ENCODE measurements at places on chromosomes 13 and 19.

DNA sequence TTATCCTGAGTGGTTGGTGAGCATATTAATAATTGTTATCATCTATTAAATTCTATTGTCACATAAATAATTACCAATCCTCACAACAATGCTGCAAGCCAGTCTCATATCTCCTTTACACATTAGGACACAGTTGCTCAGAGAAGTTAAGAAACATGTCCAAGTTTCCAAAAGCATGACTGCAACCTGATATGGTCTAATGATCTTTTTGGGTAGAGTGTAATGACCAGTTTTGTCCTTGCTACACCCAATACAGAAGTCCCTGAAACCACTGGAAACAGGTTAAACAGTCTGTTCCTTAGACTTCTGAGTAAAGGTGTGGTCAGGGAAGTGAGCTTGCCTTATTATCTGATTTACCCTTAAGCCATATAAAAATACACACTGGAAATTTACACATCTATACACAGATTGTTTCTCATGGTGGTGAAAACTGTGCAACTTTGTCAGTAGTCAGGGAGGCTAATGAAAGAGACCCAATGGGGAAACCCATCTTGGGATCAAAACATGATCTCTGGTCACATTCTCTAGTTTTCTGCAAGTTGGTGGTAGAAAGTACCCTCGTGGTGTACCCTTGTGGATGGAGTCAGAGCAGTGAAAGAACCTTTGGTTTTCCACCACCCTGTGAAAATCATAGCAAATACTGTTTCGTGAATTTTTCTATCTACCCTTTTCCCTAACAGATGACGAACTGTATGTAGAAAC, 146.0 kb upstream of the KLF12 start:
- no peak for DNase-seq
- no peaks in the 10 kb centered on the region for H3K27me3 ChIP-seq
- no peaks in the 10 kb centered on the region for H3K4me1 ChIP-seq

DNA sequence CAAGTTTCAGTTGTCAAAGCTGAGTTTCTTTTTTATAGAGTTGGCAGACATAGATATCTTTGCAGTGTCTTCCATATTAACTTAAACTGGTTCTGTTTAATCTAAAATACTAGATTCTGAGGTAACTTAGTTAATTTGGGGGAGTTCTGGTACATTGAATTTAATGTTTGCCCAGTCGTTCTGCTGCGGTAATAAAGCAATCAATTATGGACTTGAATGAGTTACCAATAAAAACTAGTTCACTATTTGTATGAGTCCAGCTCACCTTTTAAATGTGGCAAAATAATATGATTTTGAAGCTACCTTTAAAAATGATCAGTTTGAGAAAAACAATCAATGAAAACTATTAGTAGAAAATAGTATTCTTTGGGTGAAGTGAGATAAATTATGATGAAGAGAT, 90.2 kb downstream of the LMO7 start:
- peak overlapping the region; percentile 82 for H3K27ac ChIP-seq
- peak overlapping the region; percentile 54 for H3K4me3 ChIP-seq
- DNase-seq: no peak
- H3K27me3 ChIP-seq: no peaks in the 10 kb centered on the region
- H3K4me1 ChIP-seq: no peaks in the 10 kb centered on the region

GRCh38 chr13:101970341-101970740, 431.5 kb downstream of the FGF14 start:
- no peaks in the 10 kb centered on the region for H3K36me3 ChIP-seq
- H3K4me1 ChIP-seq: no peaks in the 10 kb centered on the region
- DNase-seq: no peak
- H3K27me3 ChIP-seq: no peaks in the 10 kb centered on the region
- H3K4me3 ChIP-seq: no peak overlapping the region

GRCh38 chr13:111156421-111156820, 41.3 kb downstream of the ARHGEF7 start:
- no peak overlapping the region for H3K4me3 ChIP-seq
- H3K27ac ChIP-seq: no peak overlapping the region
- peaks cover 11% of the 10 kb centered on the region for H3K36me3 ChIP-seq
- H3K27me3 ChIP-seq: no peaks in the 10 kb centered on the region
- H3K4me1 ChIP-seq: peaks cover 6% of the 10 kb centered on the region

DNA sequence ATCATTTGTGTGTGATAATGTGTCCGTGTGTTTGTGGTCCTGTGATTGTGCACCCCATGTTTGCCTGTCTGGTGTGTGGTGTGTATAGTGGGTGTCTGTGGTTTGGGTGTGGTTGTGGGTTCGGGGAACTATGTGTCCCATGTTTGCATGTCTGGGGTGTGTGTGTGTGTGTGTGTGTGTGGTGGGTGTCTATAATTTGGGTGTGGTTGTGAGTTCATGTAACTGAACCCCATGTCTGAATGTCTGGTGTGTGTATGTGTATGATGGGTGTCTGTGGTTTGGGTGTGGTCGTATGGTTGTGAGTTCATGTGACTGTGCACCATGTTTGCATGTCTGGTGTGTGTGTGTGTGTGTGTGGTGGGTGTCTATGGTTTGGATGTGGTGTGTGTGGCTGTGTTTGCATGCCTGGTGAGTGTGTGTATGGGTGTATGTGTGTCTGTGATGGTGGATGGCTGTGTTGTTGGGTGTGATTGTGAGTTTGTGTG, 11.1 kb upstream of the NFIX start:
- H3K27me3 ChIP-seq: no peaks in the 10 kb centered on the region
- no peak for DNase-seq
- peaks cover 11% of the 10 kb centered on the region for H3K36me3 ChIP-seq
- no peak overlapping the region for H3K27ac ChIP-seq

DNA sequence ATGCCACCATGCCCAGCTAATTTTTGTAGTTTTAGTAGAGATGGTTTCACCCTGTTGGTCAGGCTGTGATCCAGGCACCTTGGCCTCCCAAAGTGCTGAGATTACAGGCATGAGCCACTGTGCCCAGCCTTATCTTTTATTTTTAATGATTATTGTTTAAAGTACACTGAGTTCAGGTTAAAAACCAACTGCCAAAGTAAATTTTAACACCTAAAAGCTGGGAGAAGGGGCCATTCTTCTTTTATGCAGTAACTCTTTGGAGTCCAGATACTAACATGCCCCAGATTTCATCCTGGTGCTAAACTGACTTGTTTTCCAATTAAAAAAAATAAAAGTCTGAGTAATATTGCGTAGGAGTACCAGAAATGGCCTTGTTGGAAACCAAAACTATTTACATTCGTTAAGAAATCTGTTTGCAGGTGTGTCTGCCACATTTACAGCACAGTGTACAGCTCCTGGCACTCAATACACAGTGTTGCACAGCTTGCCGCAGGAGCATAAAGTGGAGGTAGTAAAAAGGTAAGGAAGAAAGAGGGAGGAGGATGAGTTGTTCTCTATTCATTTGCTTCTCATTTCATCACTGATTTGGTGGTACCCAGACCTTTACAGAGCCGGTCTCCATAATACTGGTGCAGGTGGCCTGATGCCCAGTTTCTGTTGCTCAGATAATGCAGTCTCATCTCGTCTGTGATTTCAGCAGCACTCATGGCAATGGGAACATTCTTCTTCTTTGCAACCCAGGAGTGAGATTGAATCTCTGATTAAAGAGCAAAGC, 108.9 kb downstream of the PCCA start:
- no peaks in the 10 kb centered on the region for H3K27me3 ChIP-seq
- H3K27ac ChIP-seq: no peak overlapping the region
- no peak for DNase-seq

- H3K27me3 ChIP-seq: no peaks in the 10 kb centered on the region
- H3K4me3 ChIP-seq: no peak overlapping the region
- DNase-seq: no peak
- no peak overlapping the region for H3K27ac ChIP-seq
- no peaks in the 10 kb centered on the region for H3K4me1 ChIP-seq
Observed at GRCh38 chr13:44651209-44651608, 75.1 kb upstream of the TSC22D1 start.

DNA sequence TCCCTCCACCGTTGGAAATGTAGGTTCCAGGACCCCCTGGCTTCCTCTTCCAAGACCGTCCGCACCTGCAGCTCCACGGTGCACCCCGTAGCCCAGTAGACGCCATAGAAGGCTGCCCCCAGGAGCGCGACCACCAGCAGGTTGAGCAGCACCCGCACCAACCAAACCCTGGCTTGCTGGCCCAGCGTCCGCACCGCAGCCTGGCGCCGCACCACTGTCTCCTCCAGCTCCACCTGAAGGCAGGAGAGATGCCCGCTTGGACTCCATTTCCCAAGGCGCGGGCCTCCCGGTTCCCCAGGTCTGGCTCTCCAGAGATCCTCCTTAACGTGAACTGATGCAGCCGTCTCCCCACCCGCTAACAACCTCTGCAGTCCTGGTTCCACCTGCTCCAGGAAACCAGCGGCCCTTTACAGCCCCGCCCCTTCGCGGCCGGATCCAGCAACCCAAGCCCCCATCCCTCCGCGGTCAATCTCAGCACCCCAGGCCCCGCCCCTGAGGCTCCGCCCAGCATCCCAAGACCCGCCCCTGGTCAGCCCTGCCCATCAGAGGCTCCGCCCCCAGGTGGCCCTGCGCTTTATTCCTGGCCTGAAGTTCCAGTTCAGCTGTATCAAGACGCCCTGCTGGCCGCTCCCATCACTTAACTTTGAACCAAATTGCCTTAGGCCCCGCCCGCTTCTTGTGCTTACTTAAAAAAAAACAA, 5.0 kb upstream of the LENG1 start:
- H3K4me3 ChIP-seq: no peak overlapping the region
- peak; percentile 41 for DNase-seq
- H3K4me1 ChIP-seq: peaks cover 19% of the 10 kb centered on the region
- no peaks in the 10 kb centered on the region for H3K27me3 ChIP-seq
- H3K36me3 ChIP-seq: peaks cover 85% of the 10 kb centered on the region

GRCh38 chr19:10503002-10503789, at the start of gene KEAP1:
KEAP1 (minus strand) TSS chr19:10503356; CDS start chr19:10500033, 3,323 bp downstream.
- peak; percentile 49 for DNase-seq
- peak within 1 kb of the TSS; percentile 82 for H3K27ac ChIP-seq
- peak within 1 kb of the TSS; percentile 85 for H3K4me3 ChIP-seq
- peaks cover 13% of the 10 kb centered on the region for H3K4me1 ChIP-seq
- H3K36me3 ChIP-seq: peaks cover 27% of the 10 kb centered on the region
- H3K27me3 ChIP-seq: no peaks in the 10 kb centered on the region

DNA sequence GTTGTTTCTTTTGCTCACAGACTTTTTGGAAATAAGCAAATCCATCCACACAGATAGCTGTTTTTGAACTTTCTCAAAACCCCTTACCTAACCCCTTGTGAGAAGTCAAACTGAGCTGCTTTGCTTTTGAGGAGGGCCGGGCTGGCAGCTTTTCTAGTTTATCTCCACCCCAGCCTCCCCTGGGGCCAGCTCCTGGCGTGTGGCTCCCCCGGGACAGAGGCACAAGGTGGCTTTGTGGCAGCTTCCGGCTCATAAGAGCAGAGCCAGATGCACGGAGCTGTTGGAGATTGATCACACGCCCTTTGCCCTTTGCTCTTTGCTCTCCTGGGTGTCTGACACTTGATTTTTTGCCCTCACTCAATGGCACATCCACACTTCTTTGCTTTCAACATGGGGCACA, 24.9 kb upstream of the RNF113B start:
- no peaks in the 10 kb centered on the region for H3K36me3 ChIP-seq
- no peaks in the 10 kb centered on the region for H3K27me3 ChIP-seq
- H3K27ac ChIP-seq: no peak overlapping the region
- H3K4me3 ChIP-seq: no peak overlapping the region

- H3K36me3 ChIP-seq: peaks cover 4% of the 10 kb centered on the region
- no peaks in the 10 kb centered on the region for H3K27me3 ChIP-seq
- DNase-seq: no peak
- H3K27ac ChIP-seq: no peak overlapping the region
- peaks cover 25% of the 10 kb centered on the region for H3K4me1 ChIP-seq
Observed at GRCh38 chr13:44726214-44726613, 150.1 kb upstream of the TSC22D1 start.

DNA sequence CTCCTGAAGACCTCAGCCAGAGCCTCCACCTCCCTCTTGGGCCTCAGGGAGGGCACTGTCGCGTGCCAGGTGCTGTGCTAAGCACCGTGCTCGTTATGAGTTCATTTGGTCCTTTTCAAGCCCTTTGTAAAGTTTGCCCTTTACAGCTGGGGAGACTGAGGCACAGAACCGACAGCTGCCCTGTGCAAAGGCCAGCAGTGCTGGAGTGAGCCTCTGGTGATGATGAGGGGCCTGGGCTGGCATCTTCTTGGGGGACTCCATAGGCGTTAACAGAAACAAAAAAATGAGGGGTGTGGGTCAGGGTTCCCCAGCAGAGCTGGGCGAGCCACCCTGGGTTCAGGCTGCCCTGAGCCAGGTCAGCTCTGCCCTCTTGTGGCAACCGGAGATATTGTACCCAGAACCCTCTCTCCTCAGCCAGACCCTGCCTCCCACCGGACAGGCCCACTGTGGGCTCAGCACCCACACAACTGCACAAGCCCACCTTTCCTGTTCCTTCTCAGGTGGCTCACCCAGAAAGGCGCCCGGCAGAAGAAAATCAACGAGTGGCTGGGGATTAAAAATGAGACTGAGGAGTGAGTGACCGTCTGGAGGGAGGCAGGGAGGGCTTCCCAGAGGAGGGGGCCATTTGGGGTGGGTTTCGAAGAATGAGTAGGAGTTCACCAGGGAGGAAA, 5.5 kb upstream of the IFI30 start:
- H3K27me3 ChIP-seq: no peaks in the 10 kb centered on the region
- no peak overlapping the region for H3K27ac ChIP-seq
- H3K36me3 ChIP-seq: peaks cover 52% of the 10 kb centered on the region
- H3K4me1 ChIP-seq: no peaks in the 10 kb centered on the region
- DNase-seq: peak; percentile 56
- no peak overlapping the region for H3K4me3 ChIP-seq

DNA sequence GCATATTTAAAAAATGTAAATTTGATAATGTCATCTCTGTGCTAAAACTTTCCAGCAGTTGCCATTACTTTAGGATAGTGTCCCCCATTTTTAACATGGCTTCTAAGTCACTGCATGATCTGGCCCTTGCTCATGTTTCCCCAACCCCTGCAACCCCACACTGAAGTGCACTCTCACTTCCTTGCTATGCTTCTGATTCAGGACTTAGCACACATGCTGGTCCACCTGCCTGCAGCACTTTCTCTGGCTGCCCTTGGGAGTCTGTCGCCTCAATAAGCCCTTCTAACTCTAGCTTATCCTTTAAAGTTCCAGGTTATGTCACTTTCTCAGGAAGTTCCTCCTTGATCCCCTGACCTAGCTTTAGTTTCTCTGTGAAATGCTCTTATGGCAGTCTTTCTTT, 241.0 kb downstream of the POSTN start:
- H3K4me3 ChIP-seq: no peak overlapping the region
- H3K4me1 ChIP-seq: no peaks in the 10 kb centered on the region
- no peak overlapping the region for H3K27ac ChIP-seq
- DNase-seq: no peak
- H3K27me3 ChIP-seq: no peaks in the 10 kb centered on the region

GRCh38 chr13:35703061-35703460, 226.6 kb upstream of the MAB21L1 start:
- H3K27ac ChIP-seq: no peak overlapping the region
- H3K4me1 ChIP-seq: no peaks in the 10 kb centered on the region
- no peak overlapping the region for H3K4me3 ChIP-seq
- no peaks in the 10 kb centered on the region for H3K36me3 ChIP-seq

GRCh38 chr19:42076380-42076944, 496 bp downstream of the ZNF574 start:
- H3K4me1 ChIP-seq: peaks cover 33% of the 10 kb centered on the region
- peaks cover 50% of the 10 kb centered on the region for H3K36me3 ChIP-seq
- peak overlapping the region; percentile 96 for H3K27ac ChIP-seq
- H3K4me3 ChIP-seq: peak overlapping the region; percentile 90

All from Calu3 (cell line).